Right lobe of liver (tissue), 6 donors: ENCODE measurements at places on chromosomes 2 and 18.

- no peak for DNase-seq
These were observed 312 bp downstream of the NR4A2 start for GRCh38 chr2:156332284-156332533.

GRCh38 chr2:18169121-18169892 is 290.8 kb downstream of the KCNS3 start:
- DNase-seq, result no peak

DNA sequence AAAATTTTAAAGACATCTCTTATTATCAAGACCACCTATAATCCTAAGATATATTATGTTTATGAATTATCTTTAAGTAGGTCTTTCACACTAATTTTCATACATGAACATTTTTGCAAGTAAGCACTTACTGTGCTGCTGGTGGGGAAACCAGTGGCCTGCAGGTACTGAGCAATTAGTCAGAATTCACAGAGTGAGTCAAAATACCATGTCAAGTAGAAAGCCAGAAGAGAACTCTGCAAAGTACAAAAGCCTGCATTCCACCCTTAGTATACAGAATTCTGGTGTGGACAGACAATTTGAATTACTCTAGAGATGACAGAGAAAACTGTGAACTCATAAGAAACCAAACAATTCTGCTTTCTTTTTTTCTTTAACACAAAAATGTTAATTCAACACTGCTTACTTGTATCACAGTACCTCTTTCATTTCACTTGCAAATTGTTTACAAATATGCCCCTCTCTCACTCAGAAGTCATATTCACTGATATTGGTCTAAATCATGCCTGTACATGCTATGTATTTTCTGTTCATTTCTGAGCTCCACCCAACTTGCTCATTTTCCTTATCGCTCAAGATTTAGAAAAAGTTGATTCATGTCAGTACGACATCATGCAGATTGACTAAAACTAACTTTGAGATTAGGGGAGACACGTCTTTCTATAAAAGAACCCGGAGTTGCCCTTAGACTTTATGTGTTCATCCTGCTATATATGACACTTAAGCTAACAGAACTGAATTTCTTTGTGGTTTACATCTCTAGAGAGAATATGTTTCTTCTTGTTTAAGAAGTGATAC is 182.9 kb downstream of the IKZF2 start:
- no peak for DNase-seq

DNA sequence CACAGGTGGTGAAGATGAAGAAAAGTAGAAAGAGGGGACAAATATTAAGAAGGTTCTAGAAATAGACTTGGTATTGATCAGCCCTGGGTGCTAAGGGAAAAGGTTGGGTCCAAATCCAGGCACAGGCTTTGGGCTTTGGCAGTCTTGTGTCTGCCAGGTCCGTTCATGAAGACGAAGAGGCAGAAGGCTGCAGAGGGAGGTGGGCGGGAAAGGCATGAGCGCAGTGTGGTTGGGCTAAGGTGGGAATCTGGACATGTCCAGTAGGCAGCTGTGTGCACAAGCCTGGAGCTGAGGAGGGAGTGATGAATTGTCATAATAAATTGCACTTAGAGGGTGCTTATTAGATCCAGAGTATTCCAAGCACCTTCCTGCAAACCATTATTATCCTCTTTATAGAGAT is 105.7 kb upstream of the TEX51 start:
- no peak for DNase-seq

DNA sequence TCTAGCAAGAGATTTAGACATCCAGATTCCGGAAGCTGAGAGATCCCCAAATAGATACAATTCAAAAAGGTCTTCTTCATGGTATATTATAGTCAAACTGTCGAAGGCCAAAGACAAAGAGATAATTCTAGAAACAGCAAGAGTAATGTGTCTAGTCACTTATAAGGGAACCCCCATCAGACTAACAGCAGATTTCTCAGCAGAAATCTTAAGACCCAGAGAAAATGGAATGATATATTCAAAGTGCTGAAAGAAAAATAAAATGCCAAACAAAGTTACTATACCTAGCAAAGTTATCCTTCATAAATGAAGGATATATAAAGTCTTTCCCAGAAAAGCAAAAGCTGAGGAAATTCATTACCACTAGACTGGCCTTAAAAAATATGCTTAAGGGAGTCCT is 36.1 kb upstream of the PAX3 start:
- DNase-seq, result no peak

DNA sequence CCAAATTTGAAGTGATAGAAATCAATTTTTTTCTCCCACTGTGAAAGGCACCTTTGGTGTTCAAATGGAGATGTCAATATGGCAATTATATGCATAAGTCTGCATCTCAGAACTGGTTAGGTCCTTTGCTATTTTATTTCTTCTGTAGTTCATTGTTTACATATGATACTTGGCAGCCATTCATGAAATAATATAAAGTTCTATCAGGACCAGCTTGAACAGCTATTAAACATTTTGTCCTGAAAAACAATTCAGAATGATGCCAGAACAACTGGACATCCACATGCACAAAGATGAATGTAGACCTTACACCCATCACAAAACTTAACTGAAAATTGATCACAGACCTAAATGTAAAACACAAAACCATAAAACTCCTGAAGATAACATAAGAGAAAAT is 41.8 kb upstream of the ARHGAP28 start:
- DNase-seq, result no peak

DNA sequence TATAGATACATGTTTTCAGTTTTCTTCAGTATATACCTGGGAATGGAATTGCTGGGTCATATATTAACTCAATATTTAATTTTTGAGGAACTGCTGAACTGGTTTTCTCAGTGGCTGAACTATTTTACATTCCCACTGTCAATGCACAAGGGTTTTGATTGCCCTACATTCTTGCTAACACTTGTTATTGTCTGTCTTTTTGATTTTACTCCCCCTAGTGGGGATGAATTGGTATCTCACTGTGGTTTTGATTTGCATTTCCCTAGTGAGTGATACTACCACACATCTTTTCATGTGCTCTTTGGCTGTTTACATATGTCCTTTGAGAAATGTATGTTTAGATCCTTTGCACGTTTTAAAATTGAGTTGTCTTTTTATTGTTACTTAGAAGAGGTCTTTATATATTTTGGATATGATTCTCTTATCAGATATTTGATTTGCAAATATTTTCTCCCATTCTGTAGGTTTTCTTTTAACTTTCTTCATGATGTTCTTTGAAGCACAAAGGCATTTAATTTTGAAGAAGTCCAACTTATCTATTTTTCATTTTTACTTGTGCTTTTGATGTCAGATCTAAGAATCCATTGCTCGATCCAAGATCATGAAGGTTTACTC is 36.2 kb downstream of the ASB1 start:
- no peak for DNase-seq

GRCh38 chr2:20378891-20379519 is 28.4 kb upstream of the PUM2 start:
- DNase-seq, result peak; percentile 91

DNA sequence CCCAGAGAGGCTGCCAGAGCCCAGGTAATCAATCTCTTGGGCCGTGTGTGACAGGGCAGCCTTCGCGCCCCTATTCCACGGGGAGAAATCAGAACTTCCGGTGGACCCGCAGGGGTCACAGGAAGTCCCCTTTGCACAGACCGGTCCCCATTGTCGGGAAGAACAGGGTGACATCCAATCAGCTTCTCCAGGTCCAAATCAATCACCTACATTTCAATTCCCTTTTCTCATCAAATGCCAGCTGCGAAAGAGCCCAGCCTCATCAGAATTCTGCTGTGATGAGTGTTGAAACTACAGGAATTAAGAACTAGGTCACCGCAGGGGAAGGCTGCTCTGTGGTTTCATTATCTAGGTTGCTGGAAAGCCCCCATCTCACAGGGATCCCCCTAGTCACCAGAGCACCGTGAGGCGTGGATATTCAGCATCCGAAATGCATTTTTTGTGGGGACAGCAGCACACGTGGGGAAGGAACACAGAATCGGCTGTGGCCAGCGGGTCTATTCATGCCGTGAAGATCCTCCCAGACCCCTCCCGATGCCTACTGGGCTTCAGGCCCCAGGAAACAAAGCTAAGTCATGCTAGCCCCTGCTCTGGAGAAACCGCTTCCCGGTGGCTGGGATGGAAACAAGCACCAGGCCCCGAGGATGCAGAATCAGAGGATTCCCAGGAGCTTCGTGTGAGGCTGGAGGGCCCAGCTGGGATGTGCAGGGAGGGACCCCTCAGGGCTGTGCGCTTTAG is 193.7 kb upstream of the ID2 start:
- no peak for DNase-seq

DNA sequence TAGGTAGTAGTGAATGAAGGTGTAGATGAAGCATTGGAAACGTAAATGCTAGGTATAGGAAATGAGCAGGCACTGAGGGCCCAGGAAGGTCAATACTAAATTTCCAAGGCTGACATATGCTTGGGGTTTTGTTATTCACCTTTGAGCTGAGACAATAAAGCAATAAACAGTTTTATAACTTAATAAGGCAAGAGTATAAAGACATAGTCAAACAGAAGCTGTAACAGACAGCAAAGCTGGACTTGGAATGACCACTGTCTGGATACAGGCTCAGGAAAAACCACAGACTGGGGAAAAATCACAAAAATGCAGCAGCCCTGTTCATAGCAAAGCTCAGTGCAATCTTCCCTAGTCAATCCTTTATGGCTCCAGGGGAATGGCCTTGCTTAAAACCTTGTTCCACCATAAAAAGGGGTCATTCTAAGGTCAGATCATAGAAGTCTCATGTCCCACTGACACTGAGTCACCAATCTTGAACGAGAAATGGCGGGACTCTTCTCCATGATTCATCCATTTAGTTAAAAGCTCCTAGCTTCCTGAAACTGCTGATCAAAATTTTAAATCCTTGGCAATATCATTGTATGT is 493.3 kb downstream of the CMPK2 start:
- DNase-seq, result no peak

DNA sequence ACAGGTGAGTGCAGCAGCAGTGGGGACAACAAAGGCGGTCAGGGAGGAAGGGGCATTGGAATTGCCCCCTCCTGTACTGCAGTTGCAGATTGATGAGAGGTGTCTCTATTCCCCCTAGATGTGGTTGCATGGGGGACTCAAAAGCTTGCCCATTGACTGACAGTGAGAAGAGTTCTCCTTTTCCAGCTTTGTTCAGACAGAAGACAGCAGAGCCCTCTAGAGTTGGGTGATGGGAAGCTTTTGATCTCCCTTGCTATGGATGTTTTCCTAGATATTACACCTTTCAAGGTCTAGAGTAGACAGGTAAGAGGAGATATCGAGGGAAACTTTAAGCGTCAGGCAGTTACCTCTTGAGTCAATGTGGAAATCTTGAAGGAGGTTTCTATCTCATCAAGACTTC is 2.9 kb downstream of the PROKR1 start:
- DNase-seq, result no peak

DNA sequence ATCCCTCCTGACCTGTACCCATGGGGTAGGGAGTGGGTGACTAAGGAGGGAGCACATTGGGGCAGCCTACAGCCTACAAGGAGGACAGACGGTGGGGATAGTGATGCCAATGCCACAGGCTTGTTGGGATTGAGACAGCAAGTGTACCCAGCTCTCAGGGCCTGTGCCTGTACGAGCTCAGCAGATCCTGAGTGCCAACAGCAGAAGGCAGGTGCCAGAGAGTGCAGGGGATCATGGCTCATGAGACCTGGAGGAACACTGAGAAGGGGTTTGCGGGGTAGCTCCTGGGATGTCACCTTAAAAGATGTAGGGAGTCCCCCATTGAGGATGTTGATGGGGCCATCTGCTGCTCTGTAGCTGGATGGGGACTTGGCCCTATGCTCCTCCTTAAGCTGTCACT is 10.3 kb upstream of the SNED1 start:
- DNase-seq, result peak; percentile 49

DNA sequence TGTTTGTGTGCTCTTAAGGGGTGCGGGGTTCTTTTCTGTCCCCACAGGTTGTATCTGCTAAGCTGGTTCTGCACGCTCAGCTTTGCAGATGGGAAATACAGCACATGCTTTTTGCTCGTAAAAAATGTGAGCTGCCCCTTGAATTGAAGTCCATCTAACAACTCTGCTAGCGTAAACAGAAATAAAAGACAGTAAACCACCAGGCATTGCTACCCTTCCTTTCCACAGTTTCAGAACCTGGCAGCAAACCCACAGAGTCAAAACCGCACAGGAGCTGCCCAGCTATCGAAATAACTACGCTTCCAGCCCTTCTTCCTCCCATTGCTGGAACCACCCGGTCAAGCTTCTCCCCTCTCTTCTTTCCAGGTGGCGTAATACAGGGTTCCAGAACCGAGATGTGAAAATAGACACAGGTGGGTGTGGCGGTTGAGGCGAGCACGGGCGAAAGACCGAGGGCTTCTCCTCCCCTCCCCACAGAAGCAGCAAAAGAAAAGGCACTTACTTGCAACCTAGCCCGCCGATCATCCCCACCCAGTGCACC is 479 bp downstream of the SCN9A start:
- no peak for DNase-seq

- DNase-seq, result peak; percentile 71
These were observed at the start of gene CNRIP1 for GRCh38 chr2:68319398-68320117. TSS of gene CNRIP1 (minus strand) at chr2:68319949. CDS start at chr2:68319400, 549 bp downstream.

DNA sequence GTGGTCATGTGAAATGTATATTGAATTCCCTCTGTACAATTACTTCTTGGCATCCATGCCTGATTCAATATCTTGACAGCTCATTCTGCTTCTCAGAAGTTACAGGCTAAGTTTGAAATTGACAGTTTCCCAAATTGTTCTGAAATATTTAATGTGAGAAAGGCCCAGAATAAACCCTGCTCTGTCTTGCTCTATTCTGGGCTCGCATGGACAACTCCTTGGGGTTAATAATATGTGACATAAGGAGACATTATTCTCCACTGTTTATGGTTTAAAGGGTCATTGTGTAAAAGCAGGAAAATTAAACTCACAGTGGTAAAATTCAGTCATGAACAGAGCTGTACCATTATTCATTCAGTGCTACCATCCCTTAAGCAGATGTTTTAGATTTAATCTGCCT is 160.7 kb upstream of the CNTNAP5 start:
- DNase-seq, result no peak

DNA sequence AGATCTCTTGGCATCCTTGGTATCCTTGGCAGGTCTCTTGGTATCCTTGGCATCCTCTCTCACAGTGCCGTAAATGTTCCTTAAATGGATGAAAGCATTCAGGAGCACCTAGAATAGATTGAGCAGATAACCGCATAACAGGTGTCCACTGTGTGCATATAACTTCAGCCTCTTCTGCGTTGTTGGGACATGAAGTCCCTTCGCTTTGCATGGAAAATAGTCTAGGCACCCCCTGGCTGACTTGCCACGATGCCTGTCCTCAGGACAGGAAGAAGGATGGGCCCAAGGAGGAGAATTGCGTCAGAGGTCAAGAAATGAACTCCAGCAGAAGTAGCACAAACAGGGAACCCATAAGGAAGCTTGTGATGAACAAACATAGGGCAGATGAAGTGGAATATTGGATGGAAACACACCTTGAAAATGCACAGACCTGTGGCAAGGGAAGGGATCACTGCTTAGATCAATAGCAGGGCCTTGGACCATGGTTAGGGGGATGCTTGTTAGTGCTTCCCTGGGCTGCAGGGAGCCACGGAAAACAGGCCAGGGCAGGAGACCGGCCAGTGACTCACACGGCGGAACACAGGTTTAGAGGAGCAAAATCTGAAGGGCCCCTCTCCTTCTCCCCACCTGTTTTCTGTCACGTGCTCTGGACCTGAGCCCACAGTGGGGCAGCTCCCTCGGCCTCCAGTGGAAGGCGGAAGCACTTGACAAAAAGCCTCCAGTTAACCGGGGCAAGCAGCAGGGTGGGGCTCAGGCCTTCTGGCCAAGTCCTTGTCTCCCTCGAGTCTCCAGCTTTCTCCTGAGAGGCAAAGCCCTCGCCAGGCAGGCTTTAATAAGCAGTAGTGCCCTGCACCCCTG is 99.2 kb upstream of the ASAP2 start:
- no peak for DNase-seq

- no peak for DNase-seq
These were observed 41.4 kb upstream of the TTC32 start for GRCh38 chr2:19943189-19943588.
